RCC 7860 (cell line): ENCODE measurements at places on chromosomes 16 and 17.

DNA sequence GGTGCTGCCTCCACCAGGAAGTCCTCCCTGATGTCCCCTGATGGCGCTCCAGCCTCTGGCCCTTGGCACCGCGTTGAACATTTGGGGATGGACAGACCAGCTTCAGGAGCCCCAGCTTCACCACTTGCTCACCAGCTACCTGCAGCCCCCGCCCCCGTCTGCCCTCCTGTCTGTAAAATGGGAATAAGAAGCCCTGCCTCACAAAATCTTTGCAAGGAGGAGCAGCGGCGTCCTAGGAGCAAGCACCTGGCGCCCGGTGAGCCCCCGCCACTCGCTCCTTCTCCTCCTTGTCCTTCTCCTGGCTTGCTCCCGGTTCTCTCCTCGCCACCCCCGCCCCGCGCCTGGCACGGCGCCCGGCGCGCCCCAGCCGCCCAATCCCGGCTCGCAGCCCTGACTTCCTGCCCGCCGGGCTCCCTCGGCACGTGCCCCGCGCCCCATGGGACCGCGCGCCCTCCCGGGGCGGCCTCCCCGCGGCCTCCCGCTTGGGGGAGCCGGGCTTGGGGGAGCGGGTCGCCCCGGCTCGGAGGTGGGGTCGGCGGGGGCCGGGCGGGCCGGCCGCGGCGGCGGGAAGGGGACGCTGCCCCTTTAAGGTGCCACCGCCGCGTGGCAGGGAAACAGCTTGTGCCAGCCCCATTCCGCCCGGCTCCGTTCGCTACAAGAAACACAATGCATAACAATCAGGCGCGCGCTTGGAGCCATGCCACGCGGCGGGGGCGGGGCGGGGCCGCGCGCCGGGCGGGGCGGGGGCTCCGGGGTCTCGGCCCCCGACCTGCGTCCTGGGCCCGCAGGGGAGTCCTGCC is 9.1 kb upstream of the PPP1R1B start:
- peak; percentile 51 for DNase-seq

DNA sequence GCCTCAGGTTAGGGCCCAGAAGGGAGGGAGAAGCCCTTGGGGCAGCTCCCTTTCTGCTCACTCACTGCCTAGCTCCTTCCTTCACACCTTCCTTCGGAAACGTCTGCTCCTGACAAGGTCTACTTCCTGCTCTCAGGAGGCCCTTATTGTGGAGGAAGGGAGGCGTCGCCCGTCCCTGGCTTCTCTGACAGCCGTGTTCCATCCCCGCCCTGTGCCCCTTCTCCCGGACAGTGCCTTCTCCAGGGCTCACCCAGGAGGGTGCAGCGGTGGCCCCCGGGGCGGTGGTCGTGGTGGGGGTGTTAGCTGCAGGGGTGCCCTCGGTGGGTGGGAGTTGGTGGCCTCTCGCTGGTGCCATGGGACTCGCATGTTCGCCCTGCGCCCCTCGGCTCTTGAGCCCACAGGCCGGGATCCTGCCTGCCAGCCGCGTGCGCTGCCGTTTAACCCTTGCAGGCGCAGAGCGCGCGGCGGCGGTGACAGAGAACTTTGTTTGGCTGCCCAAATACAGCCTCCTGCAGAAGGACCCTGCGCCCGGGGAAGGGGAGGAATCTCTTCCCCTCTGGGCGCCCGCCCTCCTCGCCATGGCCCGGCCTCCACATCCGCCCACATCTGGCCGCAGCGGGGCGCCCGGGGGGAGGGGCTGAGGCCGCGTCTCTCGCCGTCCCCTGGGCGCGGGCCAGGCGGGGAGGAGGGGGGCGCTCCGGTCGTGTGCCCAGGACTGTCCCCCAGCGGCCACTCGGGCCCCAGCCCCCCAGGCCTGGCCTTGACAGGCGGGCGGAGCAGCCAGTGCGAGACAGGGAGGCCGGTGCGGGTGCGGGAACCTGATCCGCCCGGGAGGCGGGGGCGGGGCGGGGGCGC is 231.9 kb downstream of the SEC14L1 start:
- no peak for DNase-seq

- no peak for DNase-seq
These were observed 23.8 kb downstream of the COTL1 start for GRCh38 chr16:84593825-84594724.

GRCh38 chr16:868386-868755 is 67.8 kb upstream of the GNG13 start:
- DNase-seq: no peak

DNA sequence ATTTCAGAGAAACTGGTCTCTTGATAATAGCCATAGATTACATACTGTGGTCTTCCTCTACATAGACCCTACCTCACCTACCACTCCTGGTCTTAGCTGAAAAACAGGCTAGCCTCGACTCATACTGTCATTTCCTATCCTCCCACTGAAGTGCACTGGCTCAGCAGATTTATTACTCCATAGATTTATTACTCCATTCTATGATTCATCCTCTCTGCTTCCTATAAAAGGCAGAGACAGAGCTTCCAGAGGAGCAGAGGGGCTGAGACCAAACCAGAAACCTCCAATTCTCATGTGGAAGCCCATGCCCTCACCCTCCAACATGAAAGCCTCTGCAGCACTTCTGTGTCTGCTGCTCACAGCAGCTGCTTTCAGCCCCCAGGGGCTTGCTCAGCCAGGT is at the start of gene CCL7:
Gene CCL7, plus strand, starts transcription at position 253 of the 400 bp plus-strand sequence. Its CDS starts 70 bp downstream, at position 323.
- DNase-seq: peak; percentile 21

DNA sequence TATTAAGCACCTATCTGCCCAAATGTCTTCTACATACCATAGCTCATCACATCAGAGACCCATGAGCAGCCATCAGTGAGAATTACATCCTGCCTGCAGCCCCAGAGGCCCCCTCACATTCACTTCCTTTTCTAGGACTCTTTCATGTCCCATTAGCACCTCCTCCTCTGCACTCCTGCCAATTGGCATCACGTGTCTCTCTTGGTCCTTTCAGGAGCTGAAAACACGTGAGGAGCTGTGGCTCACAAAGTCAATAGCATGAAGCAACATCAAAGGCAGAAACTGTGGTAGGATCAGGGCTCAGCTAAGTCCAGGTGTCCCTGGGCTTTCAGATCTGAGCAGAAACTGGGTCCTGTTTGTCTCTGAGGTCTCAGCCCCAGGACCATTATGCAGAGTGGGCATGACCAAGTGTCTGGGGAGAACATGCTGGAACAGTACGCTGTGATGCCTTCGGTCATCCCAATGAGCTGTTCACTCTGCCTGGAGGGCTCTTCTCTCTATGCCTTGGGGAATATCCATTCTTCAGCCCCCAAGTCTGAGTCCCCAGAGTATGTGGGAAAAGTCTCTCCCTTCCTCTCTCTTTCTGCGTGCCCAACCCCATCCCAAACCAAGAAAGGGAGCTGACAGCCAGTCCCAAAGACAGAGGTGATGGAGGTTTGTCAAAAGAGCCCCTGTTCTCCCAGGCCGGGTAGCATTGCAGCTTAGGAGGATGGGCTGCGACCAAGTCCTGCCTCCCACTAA is 457.0 kb upstream of the CDH5 start:
- DNase-seq: no peak

- no peak for DNase-seq
These were observed 115.3 kb downstream of the SNX29 start for GRCh38 chr16:12091569-12092543.

GRCh38 chr16:84340325-84341040 is 27.9 kb upstream of the ATP2C2 start:
- DNase-seq: no peak

- DNase-seq: no peak
These were observed 1147.3 kb upstream of the GOT2 start for GRCh38 chr16:59881376-59881775.

DNA sequence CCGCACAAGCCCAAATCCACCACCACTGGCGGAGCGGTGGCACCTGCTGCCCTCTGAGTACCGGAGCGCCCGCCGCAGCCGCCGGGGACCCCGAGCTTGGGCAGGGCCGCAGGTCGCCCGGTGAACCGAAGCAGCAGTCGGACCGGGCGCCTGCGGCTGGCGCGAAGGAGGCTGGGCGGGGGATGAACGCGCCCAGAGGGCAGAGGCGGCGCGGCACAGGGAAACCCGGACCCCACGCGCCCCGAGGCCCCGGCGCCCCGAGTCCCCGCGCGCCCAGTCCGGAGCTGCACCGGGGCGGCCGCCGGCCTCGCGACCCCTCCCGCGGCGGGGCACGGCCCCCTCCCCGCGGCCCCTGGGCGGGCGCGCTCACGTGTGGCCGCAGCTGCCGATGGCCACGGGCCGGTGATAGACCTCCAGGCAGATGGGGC is 393 bp downstream of the RNF166 start:
- DNase-seq: no peak

DNA sequence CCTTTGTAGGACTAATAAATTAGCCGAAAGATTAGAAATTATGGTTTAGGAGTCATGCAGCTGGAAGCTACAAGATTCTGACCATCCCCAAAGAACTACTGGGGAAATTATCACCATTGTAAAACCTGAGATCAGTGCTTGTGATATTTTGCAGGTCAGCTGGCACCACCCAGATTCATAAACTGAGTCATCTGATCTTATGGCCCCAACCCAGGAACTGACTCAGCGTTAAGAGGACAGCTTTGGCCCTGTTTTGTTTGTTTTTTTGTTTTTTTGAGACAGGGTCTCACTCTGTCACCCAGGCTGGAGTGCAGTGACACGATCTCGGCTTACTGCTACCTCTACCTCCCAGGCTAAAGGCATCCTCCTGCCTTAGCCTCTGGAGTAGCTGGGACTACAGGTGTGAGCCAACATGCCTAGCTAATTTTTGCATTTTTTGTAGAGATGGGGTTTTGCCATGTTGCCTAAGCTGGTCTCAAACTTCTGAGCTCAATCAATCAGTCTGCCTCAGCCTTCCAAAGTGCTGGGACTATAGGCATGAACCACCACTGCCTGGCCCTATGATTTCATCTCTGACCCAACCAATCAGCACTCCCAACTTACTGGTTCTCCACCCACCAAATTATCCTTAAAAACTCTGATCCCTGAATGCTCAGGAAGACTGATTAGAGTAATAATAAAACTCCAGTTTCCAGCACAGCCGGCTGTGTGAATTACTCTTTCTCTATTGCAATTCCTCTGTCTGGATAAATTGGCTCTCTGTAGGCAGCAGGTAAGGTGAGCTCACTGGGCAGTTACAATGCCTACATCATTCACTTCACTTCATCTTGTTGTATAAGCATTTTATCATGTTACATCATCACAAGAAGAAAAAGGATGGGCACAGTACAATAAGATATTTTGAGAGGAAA is 79.4 kb upstream of the KSR1 start:
- DNase-seq: no peak

- no peak for DNase-seq
These were observed 28.7 kb downstream of the UNK start for GRCh38 chr17:75813081-75814020.

DNA sequence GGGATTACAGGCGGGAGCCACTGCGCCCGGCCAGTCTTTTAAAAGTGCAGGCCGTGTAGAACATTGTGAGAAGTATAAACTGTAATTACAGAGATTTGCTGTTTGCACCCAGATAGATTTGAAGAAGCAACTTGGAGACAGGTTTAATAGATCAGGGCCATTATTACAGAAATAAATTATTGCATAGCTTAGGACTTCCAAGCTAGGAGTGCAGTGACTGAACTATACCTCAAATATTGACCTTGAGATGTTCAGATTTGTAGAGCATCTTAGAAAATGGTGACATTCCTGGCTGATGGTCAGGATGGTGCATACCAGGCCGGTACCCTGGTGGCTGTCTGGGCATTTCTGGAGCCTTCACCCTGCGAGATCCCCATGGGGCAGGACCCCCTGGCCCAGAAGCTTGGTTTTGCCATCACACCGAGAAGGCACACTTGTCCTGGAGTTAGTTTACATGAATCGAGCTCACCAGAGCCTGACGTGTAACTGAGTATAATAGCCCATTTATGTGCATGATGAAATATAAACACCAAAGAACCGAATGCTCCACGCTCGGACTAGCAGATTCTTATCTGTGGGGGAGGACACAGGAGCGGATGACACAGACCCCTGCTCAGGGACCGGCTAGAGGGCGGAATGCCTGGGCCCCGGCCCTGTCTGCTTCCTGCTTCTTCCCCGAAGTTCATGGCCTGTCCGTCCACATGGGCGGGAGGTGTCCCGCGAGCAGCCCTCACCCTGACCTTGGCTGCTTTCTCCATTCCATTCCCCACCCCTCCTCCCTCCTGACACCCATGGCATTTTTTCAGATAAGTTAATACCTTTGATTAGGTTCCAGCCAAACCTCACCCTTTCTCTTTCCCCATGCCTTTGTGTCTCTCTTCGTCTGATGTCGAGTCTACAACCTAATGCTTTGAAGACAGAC is 32.1 kb downstream of the CCDC40 start:
- peak; percentile 70 for DNase-seq

- no peak for DNase-seq
These were observed 51.5 kb downstream of the B9D1 start for GRCh38 chr17:19311016-19311415.

DNA sequence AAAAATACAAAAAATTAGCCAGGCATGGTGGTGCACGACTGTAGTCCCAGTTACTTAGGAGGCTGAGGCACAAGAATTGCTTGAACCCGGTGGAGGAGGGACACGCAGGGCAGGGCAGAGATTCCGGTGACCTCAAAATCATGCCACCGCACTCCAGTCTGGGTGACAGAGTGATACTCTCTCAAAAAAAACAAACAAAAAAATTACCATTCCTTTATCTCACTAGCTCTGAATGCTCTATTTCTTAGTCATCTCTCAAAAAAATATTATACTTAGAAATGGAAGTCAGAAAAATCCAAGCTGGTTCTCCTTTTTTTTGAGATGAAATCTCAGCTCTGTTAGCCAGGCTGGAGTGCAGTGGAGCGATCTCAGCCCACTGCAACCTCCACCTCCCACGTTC is 40.8 kb downstream of the SPOP start:
- no peak for DNase-seq

- DNase-seq: no peak
These were observed 7.6 kb downstream of the SLFN12L start for GRCh38 chr17:35529866-35530265.

GRCh38 chr17:44272321-44272951 is 4.5 kb upstream of the SLC4A1 start:
- DNase-seq: no peak

GRCh38 chr17:62064791-62065563 is at the start of gene MED13:
Gene MED13, minus strand, starts transcription at chr17:62065278. Its CDS starts 73 bp downstream, at chr17:62065205.
- DNase-seq: peak; percentile 21

- no peak for DNase-seq
These were observed 117.8 kb downstream of the SLC39A11 start for GRCh38 chr17:72974605-72975232.

- DNase-seq: no peak
These were observed 9.4 kb downstream of the RPL19 start for GRCh38 chr17:39209317-39210092.

- no peak for DNase-seq
These were observed 48.7 kb upstream of the NLK start for GRCh38 chr17:27993723-27994310.
